ENCODE measurements at places on chromosomes 4 and X.

GRCh38 chrX:38175139-38175538 lies 45.5 kb downstream of the SRPX start:
- DNase-seq, result peak; percentile 3

- no peak for DNase-seq
Observed at GRCh38 chr4:78534286-78534955, 17.1 kb upstream of the ANXA3 start.

GRCh38 chr4:25065932-25066590 lies 35.3 kb upstream of the LGI2 start:
- no peak for DNase-seq

GRCh38 chr4:150033901-150034300 lies 44.3 kb upstream of the DCLK2 start:
- no peak for DNase-seq

DNA sequence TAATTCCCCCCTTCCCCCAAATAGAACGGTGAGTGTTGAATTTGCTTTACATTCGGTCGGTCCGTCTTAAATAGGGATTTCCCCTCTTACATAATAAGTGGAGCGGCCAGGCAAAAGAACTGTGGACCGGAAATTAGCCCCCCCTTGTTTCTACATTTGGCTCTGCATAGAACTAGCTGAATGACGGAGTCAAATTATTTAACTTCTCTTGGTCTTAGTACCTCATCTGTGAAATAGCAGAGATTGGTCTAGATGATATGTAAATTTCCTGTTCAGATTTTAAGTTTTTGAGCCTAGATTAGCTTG lies 1.3 kb downstream of the SPATA18 start:
- no peak for DNase-seq
